BJ (cell line): ENCODE measurements at places on chromosomes 16 and 17.

- no peak for DNase-seq
Measured at GRCh38 chr16:77584205-77584859, 138.0 kb upstream of the NUDT7 start.

DNA sequence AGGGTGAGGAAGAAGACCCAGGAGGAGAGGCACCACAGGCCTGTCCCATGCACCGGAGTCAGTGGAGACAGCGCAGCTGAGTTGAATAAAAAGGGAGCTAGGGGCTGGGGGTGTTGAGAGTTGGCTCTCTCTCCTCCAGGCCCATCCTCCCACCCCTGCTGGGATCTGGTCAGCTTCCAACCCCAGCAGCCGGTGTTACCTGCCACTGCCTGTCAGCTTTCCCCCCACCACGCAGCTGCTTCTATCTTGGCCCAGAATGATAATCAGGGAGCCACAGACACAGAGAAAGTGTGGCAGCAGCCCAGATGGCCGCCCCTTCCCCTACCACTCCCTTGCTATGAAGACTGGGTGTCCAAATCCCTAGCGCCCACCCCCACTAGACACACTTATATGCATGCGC, 120.6 kb upstream of the RPL38 start:
- no peak for DNase-seq

- no peak for DNase-seq
Measured at GRCh38 chr16:85860413-85861094, 38.4 kb upstream of the IRF8 start.

DNA sequence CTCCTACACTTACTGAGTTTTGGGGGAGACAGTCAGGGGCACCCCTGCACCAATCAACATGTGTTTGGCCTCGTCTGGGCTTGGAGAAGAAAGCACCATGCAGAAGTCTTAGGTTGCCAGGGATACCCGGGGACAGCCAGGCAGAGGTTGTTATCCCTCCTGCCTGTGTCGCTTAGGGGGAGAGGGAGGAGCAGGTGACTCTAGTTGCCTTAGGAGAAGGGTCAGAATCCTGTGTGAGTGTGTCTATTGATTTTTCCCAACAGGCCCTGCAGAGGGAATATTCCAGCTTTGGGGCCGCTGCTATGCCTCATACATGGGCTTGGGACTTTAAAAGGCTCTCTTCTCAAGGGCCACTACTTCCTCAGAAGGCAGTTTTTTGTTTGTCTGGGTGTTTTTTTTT, 89.1 kb downstream of the RGS9 start:
- DNase-seq: no peak

- peak; percentile 17 for DNase-seq
Measured at GRCh38 chr16:69711115-69711740, 15.1 kb downstream of the NQO1 start.

- no peak for DNase-seq
Measured at GRCh38 chr17:57605675-57606105, 139.4 kb downstream of the CCDC182 start.
